A673 (cell line): ENCODE measurements at places on chromosomes 12 and 14.

GRCh38 chr12:57795354-57795753 is 12.8 kb downstream of the TSFM start:
- H3K36me3 ChIP-seq, result peaks cover 48% of the 10 kb centered on the region
- H3K27me3 ChIP-seq, result no peaks in the 10 kb centered on the region
- H3K4me1 ChIP-seq, result no peaks in the 10 kb centered on the region
- H3K27ac ChIP-seq, result no peak overlapping the region

DNA sequence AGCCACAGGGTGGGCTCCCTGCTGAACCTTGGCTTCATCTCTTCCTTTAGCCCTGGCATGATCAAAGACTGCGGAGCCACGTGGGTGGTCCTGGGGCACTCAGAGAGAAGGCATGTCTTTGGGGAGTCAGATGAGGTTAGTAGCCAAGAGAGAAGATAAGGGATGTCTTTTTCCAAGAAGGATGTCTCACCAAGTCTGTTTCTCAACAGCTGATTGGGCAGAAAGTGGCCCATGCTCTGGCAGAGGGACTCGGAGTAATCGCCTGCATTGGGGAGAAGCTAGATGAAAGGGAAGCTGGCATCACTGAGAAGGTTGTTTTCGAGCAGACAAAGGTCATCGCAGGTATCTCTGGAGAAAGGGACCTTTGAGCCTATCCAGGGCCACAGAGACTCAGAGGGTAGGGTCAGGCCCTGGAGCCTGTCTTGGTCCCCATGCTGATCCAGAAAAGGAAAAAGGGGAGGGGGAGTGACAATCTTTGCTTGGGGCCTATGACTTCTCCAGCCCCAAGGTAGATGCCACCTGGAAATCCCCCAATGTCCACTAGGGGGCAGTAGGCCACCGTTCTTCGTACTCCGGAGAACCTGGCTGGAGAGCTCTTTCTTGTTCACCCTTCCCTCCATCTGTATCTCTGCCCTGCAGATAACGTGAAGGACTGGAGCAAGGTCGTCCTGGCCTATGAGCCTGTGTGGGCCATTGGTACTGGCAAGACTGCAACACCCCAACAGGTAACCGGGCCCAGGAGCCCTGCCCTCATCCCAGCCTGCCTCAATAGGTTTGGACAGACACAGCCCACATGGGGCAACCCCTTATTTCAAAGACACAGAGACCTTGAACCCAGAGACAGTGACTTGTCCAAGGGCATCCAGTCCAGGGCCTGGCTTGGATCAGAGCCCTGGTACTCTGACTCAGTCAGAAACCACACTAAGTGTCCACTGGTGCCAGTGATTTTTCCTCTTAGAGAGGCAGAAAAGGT is 2.0 kb downstream of the TPI1 start:
- H3K27me3 ChIP-seq, result no peaks in the 10 kb centered on the region
- peaks cover 46% of the 10 kb centered on the region for H3K36me3 ChIP-seq
- peak overlapping the region; percentile 100 for H3K4me3 ChIP-seq
- H3K4me1 ChIP-seq, result peaks cover 34% of the 10 kb centered on the region
- peak overlapping the region; percentile 99 for H3K27ac ChIP-seq

DNA sequence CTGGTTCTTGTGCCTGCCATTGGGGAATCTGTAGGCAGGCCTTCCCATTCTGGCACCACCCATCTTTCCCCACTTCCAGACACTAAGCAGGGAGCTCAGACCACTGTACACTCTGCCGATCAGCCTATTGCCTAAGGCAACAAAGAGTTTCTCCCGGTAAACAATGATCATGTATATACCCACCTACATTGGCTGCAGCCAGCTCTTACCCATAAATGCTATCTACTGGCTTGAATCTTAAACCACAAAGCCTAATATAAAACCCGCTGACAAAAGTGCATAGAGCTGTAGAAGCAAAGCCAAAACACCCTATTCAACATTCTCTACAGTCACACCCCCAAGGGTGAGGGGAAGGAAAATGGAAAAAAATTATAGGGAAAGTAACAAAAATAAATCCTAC is 20.8 kb upstream of the GLIPR1 start:
- no peaks in the 10 kb centered on the region for H3K36me3 ChIP-seq
- no peak for DNase-seq
- no peaks in the 10 kb centered on the region for H3K27me3 ChIP-seq

DNA sequence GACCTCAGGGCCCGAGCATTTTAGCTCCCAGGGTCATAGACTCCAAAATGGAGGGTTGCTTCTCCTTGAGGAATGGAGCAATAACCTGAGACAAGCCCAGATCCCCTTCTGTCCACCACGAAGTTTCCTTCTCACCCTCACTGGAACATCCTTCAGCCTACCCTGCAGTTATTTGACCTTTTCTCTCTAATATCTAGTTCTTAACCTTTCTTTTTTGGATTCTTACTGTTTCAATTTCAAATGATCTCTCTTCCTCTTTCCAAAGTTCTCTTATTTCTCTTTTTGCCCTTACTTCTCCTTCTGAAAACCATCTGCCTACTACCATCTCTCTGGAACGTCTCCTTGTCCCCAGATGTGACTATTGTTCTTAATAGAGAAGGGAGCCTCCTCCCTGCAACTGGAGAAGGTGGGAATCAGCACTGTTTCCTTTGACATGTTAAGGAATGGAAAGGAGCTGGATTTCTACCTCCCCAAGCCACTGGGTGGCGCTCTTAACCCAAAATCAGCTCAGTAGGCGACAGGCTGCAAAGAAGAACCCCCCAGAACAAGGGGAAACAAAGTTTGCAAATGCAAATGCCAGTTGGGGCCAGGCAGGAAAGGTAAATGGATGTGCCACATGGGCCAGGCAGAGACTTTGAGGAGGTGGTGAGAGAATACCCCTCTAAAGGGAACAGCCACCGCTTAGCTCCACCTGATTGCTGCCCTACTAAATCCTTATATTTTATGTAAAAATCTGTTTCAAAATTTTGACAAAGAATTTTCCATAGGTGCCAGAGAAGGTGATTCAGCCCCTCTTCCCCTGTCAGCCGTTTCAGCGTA is 22.4 kb upstream of the PDE1B start:
- H3K4me1 ChIP-seq, result no peaks in the 10 kb centered on the region
- peaks cover 99% of the 10 kb centered on the region for H3K36me3 ChIP-seq
- no peaks in the 10 kb centered on the region for H3K27me3 ChIP-seq
- no peak overlapping the region for H3K27ac ChIP-seq

GRCh38 chr14:74763803-74764531 is 851 bp downstream of the YLPM1 start:
- peak overlapping the region; percentile 95 for H3K27ac ChIP-seq
- no peaks in the 10 kb centered on the region for H3K27me3 ChIP-seq
- no peaks in the 10 kb centered on the region for H3K4me1 ChIP-seq
- peaks cover 3% of the 10 kb centered on the region for H3K36me3 ChIP-seq
- H3K4me3 ChIP-seq, result peak overlapping the region; percentile 94

- no peak for DNase-seq
- H3K4me3 ChIP-seq, result no peak overlapping the region
- H3K36me3 ChIP-seq, result peaks cover 6% of the 10 kb centered on the region
- H3K27ac ChIP-seq, result no peak overlapping the region
- no peaks in the 10 kb centered on the region for H3K4me1 ChIP-seq
These were observed 12.5 kb upstream of the MTERF2 start for GRCh38 chr12:106999446-106999845.

DNA sequence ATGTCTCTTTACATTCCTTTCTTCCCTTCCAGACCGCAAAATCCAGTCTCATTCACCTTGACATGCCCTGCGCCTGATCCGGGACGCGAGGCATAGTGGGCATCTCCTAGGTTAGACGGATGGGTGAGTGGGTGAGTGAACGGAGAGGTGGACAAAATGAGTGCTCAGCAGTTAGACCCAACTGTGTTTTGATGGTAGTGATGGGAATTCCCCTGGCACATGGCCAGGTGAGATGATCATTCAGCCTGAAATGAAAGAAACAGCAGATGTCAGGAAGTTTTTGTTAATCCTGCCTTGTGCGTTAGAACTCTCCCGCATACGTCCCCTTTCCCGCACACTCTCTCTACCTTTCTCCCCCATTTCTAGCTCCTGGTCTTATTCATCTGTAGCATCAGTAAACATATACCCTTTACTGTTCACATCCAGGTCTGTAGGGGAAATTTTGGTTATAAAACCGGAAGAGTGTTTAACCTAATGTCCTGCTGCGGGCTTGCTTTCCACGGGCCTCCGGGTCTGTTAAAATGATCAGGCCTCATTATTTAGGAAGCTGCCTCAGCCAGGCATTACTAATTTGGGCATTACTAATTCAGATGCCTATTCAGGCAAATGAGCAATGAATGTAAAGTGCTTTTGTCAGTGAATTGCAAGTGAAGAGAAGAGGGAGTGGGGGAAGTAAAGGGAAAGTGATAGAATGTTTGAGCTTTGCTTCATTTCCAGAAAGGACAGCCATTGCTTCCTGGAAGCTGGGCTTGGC is 172.8 kb downstream of the ETV6 start:
- H3K4me1 ChIP-seq, result peaks cover 53% of the 10 kb centered on the region
- no peak overlapping the region for H3K4me3 ChIP-seq
- peak overlapping the region; percentile 73 for H3K27ac ChIP-seq
- DNase-seq, result peak; percentile 87

DNA sequence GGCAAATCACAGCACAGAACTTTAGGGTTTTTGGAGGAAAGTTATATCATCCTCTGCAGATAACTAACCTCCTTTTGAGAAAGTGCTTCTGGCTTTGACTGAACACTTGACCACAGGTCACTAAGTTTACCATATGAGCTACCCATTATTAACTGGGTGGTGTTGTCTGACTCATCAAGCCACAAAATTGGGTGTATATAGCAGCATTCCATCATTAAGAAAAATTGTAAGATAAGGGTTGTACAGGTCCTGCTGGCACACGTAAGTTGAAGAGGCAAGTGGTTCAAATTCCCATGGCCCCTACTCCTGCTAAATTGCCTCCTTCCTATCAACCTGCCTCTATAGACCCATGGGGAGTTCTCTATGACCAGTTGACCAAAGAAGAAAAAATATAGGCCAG is 39.5 kb downstream of the L2HGDH start:
- H3K36me3 ChIP-seq, result no peaks in the 10 kb centered on the region
- no peak for DNase-seq
- H3K27me3 ChIP-seq, result no peaks in the 10 kb centered on the region

GRCh38 chr12:51008329-51009055 is 17.7 kb downstream of the SLC11A2 start:
- H3K4me1 ChIP-seq, result peaks cover 34% of the 10 kb centered on the region

DNA sequence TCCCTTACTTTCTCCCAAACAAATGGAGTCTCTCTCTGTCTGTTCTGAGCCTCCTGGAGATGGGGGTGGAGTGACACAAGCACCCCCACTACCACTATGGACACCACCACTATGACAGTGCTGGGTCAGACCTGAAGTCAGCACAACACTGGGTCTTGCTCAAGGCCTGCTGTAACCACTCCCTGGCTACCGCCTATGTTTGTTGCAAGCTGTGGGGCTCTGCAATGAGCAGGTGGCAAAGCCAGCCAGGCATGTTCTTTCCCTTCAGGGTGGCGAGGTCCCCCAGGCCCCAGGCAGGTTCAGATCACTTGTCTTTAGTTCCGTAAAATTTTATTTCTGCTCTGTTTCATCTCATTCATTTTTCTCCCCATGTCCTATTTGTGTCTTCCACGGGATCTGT is 349.8 kb downstream of the TMEM121 start:
- H3K4me3 ChIP-seq, result no peak overlapping the region
- H3K27ac ChIP-seq, result no peak overlapping the region
- no peaks in the 10 kb centered on the region for H3K4me1 ChIP-seq
- peaks cover 90% of the 10 kb centered on the region for H3K27me3 ChIP-seq
- DNase-seq, result no peak
- H3K36me3 ChIP-seq, result no peaks in the 10 kb centered on the region

GRCh38 chr12:127267128-127267527 is 999.8 kb upstream of the TMEM132C start:
- no peaks in the 10 kb centered on the region for H3K36me3 ChIP-seq
- H3K4me1 ChIP-seq, result peaks cover 8% of the 10 kb centered on the region
- no peak overlapping the region for H3K4me3 ChIP-seq
- H3K27ac ChIP-seq, result no peak overlapping the region

GRCh38 chr14:74429991-74430390 is 4.0 kb upstream of the SYNDIG1L start:
- H3K4me3 ChIP-seq, result no peak overlapping the region
- H3K27ac ChIP-seq, result no peak overlapping the region
- H3K36me3 ChIP-seq, result no peaks in the 10 kb centered on the region
- H3K27me3 ChIP-seq, result peaks cover 39% of the 10 kb centered on the region
- no peaks in the 10 kb centered on the region for H3K4me1 ChIP-seq

DNA sequence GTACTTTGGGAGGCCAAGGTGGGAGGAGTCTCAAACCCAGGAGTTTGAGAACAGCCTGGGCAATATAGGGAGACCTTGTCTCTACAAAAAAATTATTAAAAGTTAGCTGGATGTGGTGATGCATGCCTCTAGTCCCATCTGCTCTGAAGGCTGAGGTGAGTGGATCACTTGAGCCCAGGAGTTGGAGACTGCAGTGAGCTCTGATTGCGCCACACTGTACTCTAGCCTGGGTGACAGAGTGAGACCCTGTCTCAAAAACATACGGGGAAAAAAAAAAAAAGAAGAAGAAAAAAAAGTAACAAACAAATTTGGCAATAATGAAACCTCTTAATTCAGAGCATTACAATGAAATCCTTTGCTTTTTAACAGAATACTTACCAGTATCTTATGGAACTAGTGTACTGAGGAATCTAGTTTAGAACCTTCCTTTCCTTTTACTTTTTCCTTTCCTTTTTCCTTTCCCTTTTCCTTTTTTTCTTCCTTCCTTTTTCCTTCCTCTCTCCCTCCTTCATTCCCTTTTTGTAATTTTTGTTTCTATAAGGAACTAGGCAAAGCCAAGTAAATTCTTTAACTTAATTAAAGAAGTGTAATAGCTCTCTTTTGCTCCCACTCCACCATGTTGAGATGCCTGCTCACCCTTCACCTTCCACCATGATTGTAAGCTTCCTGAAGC is 12.2 kb upstream of the CNOT2 start:
- no peaks in the 10 kb centered on the region for H3K36me3 ChIP-seq
- H3K27me3 ChIP-seq, result no peaks in the 10 kb centered on the region
- H3K4me1 ChIP-seq, result no peaks in the 10 kb centered on the region
- no peak overlapping the region for H3K4me3 ChIP-seq

GRCh38 chr14:64730061-64730440 is 25.8 kb downstream of the PLEKHG3 start:
- H3K4me3 ChIP-seq, result no peak overlapping the region
- DNase-seq, result no peak
- peaks cover 32% of the 10 kb centered on the region for H3K36me3 ChIP-seq
- no peaks in the 10 kb centered on the region for H3K27me3 ChIP-seq

- no peak for DNase-seq
- H3K27ac ChIP-seq, result no peak overlapping the region
- H3K27me3 ChIP-seq, result no peaks in the 10 kb centered on the region
- H3K4me1 ChIP-seq, result no peaks in the 10 kb centered on the region
- H3K4me3 ChIP-seq, result no peak overlapping the region
- no peaks in the 10 kb centered on the region for H3K36me3 ChIP-seq
These were observed 195.6 kb upstream of the PWP1 start for GRCh38 chr12:107490010-107490409.
